AML-193 (cell line): ENCODE measurements at places on chromosomes 3 and 15.

DNA sequence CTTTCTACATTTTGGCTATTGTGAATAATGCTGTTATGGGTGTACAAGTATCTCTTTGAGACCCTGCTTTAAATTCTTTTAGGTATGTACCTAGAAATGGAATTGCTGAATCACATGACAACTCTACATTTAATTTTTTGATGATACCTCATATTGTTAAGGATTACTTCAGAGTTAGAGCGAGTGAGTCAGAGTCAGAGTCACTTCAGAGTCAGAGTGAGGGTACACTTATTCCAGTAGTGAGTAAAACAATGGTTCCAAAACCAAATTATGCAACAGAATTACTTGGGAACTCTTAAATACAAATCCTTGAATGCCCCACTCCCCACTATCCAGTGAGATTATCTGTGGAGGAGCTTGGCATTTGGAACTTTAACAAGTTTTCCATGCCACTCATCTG, 50.3 kb upstream of the SNRK start:
- no peak for DNase-seq

DNA sequence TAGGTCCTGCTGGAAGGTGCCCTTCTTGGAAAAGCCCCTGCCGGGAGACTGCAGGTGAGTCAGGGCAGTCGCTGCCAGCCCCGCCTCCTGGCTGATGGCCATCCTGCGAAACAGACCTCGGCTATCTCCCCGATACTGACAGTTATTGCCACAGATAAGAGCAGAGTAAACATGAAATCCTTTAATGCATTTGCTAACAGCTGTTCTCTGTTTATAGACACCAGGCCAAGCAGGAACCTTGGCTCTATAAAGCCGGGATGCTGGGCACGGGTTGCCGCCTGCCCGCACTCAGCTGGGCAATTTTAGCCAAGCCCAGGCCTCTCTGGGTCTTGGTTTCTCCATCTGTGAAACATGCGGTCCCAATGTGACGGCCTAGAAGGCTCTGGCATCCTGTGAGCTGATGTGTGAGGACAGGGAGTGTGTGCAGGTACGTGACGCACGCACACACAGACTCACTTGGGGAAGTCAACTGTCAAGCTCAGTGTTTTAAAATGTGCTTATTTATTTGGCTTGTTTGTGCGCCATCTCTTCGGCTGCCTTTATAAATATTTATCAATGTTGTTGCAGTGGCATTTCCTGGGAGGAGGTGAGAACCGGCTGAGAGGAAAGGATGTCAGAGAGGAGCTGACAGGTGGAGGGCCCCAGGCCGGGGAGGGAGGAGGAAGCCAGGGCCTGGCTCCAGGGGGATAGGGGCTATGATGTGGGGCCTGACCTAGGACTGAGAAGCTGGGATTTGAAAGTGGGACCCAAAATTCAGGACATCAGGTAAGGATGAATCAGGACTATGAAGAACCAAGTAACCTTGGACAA, 50.8 kb upstream of the PRR23E start:
- DNase-seq, result no peak

DNA sequence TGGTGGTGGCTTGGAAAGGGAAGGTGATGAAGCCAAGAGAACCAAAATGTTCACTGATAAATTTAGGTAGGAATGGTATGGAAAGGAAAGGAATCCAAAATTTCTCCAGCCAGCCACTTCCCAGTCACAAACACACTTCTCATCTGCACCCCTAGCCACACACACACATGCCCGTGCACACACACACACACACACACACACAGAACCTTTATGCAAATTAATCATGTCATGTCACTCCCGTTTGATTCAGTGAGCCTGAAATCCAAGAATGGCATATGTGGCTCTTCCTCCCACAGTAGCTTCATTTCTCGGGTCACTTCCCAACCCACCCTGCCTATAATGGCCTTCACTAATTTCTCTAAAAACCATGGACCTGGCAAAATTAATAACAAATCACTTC, 3.1 kb upstream of the HLTF start:
- DNase-seq, result no peak

DNA sequence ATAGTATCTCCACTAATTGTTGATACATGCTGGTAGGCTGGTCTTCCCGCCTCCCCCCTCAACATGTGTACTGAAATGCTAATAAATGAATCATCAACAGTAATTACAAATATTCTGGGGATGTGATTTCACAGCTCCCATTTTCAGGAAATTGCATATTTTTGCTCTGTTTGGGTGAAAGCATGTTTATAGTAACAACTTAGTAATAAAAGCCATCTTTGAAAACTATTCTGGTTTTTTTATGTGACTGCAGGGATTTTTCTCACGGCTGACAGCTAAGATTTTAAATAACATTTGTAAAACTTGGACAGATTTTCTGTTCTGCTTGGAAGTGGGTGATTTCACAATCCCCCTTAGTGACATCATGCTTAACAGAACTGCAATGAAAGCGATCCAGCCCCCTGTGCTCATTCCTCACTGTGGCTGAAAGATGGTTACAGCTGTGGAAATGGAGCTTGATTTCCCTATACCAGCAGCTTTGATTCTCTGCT, 25.6 kb upstream of the FAM174B start:
- DNase-seq, result no peak

DNA sequence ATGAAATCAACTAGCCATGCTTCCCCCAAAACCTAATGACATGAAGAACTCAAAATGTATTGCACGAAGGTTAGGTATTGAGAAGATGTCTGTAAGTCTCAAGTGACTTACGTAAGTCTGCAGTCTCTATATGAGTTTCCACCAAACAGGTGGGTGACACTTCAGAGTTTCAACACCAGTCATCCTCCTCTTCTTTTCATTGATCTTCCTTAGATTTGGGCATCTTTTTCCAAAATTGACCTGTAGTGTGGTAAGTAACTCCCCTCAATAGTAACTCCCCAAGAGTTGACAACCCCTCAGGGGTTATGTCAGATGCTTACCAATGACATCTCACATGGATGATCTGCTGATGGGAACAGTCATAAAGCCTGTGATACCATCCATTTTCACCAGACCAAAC, 46.1 kb downstream of the GPR176 start:
- no peak for DNase-seq

- DNase-seq, result no peak
These were observed 101.3 kb upstream of the CMC1 start for GRCh38 chr3:28139967-28140634.

GRCh38 chr3:31740397-31740796, 207.7 kb downstream of the STT3B start:
- DNase-seq, result no peak

DNA sequence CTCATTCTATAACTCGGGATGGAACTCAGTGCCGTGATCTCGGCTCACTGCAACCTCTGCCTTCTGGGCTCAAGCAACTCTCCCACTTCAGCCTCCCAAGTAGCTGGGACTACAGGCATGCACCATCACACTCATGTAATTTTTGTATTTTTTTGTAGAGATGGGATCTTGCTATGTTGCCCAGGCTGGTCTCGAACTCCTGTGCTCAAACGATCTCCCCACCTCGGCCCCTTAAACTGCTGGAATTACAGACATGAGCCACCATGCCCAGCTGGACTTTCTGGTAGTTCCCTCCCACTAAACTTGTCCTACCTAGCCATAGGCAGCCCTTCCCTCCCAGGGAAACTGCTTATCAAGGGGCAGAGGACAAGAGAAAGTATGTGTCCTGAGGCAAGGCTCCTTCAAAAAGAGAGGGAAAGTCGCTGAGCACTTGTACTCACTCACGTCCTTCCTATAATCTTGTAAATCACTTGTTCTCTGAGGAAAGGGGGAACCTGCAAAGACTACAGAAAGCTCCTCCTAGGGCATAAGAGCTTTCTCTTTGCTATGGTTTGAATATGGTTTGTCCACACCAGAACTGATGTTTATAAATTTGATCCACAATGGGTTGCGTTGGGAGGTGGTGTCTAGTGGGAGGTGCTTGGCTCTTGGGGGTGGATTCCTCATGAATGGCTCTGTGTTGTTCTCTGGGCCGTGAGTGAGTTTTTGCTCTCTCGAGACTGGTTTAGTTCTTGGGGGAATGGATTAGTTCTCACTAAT, 13.6 kb upstream of the TBL1XR1 start:
- no peak for DNase-seq

DNA sequence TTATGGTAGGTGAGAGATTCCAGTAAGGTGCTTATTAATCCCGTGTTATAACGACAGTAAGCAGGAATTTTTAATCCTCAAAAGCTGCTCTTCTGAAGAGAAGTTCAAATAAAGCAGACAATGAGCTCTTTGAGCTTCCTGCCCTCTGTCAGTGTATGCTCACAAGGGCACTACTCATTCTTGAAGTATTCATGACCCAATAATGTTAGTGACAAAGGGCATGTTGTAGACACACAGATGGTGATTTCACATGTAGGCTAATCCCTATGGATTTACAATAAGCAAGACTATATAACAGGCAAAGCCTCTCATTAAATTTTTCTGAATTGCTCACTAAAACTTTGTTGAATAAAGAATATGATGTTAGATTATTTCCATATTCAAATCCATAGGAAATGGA, 578.6 kb downstream of the RSL24D1 start:
- DNase-seq, result no peak

- no peak for DNase-seq
These were observed 15.7 kb downstream of the EMC4 start for GRCh38 chr15:34240537-34240936.

GRCh38 chr3:116056280-116056679, 389.0 kb downstream of the LSAMP start:
- no peak for DNase-seq

- no peak for DNase-seq
These were observed 52.3 kb upstream of the GALNT15 start for GRCh38 chr3:16122155-16122554.

- DNase-seq, result no peak
These were observed 617.6 kb upstream of the ZNF717 start for GRCh38 chr3:76402926-76403325.

- DNase-seq, result no peak
These were observed 805.7 kb downstream of the TUSC7 start for GRCh38 chr3:117515309-117515708.

DNA sequence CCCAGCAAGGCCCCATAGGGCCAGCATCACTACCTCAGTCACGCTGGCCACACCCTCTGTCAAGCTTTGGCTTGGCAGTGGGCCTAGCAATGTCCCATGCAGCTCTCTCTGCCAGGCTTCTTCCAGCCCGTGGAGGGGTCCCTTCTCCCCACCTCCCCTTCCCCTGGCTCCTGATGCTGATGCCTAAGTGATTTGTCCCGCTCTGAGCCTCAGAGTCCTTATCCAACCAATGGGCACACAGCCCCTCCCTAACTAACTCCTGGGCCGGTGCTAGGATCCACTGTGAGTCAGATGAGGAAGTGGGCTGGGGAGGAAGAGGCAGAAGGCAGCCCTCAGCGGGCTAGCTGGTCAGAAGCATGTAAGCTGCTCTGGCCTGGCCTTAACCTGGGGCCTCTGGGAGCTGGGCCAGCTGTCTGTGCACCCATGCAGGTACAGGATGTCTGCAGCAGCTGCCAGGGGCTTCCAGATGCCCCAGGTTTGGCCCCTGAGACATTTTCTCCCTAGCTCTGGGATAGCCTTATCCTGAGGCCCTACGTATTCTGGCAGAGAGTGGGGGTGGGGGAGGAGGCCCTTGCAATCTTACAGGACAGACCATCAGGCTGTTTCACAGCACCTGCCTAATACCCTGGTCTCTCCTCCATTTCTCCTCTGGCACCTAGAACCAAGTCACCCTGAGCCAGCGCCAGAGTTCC, 740 bp upstream of the ZBTB47 start:
- DNase-seq, result peak; percentile 92

- DNase-seq, result no peak
These were observed 38.5 kb downstream of the ARHGEF3 start for GRCh38 chr3:56763233-56763632.
